Fibroblast of villous mesenchyme (primary cell): ENCODE measurements at places on chromosomes 2 and 18. TPM values are rescaled to one million over a fixed set of nuclear protein-coding genes. Genes with fewer than 3 reads are reported as not detected.

TCF7L1 gene
- 4.3 and 9.0 TPM in 2 replicates for total RNA-seq

MLPH gene
- 29.3 and 40.6 TPM in 2 replicates for total RNA-seq

CD226 gene
- total RNA-seq, result 0.97 and 2.6 TPM in 2 replicates

OSR1 gene
- 2.2 and 4.5 TPM in 2 replicates for total RNA-seq

GPR35 gene
- total RNA-seq, result 0.32 and 0.43 TPM in 2 replicates

SLC30A3 gene
- total RNA-seq, result 0.32 TPM in 1 of 2 replicates, not detected in the other

AFF3 gene
- total RNA-seq, result 19.4 and 31.9 TPM in 2 replicates

HDAC4 gene
- 19.6 and 20.3 TPM in 2 replicates for total RNA-seq

RHOB gene
- 142 and 195 TPM in 2 replicates for total RNA-seq

SS18 gene
- total RNA-seq, result 109 and 139 TPM in 2 replicates

EFHD1 gene
- 1.7 and 2.3 TPM in 2 replicates for total RNA-seq

ASPRV1 gene
- under 0.01 and 0.43 TPM in 2 replicates for total RNA-seq

TRIM43 gene
- total RNA-seq, result under 0.01 TPM in 1 of 2 replicates, not detected in the other

ZNF236 gene
- total RNA-seq, result 11.9 and 12.5 TPM in 2 replicates

CNTNAP5 gene
- total RNA-seq, result not detected in 2 replicates
